ENCODE measurements at places on chromosomes 11 and 22.

DNA sequence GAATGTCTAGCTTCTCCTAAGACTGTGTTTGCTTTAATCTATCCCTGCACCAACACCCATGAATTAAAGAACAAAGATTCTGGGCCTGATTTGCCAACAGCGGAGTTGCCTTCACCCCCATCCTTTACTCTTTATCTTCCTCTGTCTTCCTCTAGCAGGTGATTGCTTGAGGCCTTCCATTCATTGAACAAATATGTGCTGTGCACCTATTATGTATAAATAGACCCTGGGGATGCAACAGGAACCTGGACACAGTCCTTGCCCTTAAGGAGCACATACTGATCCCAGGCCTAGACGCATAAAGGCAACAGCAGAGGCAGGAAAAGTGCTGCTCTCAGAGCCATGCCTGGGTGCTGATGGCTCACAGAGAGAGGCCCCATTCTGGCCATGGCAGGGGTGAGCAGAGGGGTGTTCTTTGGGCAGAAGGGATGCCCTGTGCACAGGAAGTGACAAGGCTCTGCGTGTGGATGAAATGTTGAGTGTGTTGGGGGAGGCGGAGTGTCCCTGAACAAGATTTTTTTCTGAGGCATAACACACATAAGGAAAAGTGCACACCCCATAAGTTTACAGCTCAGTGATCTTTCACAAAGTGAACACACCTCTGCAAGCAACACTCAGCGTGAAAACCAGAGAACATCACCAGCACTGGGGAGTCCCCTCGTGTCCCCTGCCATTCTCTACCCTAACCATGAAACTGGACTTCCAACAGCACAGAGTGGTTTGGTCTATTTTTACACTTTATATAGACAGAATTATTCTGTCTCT, 145.9 kb downstream of the GRIK4 start:
- DNase-seq: no peak

- DNase-seq: no peak
These were observed 15.5 kb upstream of the TSPAN18 start for GRCh38 chr11:44711113-44711786.

GRCh38 chr22:23398701-23399366, 181.3 kb downstream of the IGLL1 start:
- no peak for DNase-seq

GRCh38 chr22:44931077-44931540, 78.7 kb downstream of the PHF21B start:
- no peak for DNase-seq

DNA sequence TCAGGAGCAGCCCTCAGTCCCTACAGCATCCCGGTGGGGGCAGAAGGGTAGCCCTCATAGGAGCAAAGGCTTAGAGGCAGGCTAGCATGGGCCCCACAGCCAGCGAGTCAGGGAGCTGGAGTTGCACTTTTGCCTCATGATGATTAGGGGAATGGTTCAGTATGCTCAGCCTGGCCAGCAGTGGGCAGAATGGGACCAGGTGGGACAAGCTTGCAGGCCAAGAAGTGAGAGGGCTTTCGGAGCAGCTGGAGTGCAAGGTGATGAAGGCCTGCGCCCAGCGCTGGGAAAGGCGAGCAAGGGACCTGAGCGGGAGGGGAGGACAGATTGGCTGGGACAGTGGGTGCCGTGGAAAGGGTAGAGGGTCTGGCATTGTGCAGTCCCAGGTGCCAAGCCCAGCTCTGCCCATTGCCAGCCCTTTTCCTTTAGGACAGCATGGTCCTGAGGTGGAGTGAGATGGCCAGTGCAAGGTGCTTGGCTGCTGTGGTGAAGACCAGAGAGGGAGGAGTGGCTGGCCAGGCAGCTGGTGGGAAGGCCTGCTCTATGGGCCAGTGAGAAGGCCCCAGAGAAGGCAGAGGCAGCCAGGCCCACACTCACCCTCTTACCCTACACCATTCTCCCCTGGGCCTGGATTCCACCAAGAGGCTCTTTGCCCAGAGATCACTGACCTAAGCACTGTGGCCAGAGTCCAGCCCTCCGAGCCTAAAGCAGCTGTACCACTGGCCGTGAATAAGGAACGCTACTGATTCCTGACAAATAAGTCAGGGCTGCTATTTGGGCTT, 47.9 kb upstream of the SUSD2 start:
- no peak for DNase-seq

GRCh38 chr22:50165436-50166123, 5.0 kb upstream of the PANX2 start:
- no peak for DNase-seq

DNA sequence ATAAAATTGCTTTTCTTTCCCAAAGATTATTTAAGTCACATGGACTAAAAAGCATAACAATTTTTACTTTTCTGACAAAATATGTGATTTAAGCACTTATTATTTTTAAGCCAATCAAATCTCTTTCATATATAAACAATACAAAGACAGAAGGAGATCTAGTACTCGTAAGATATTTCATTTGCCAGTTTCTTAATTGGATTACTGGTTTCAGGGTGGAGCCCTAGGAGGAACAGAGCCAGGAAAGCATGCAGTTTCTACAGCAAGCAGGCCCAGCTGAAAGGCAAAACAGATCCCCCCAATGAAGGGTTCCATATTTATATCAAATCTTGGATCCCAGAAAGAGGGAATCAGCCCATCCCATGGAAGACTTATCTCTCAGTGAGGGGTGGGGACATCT, 177.0 kb downstream of the KIF18A start:
- peak; percentile 76 for DNase-seq

DNA sequence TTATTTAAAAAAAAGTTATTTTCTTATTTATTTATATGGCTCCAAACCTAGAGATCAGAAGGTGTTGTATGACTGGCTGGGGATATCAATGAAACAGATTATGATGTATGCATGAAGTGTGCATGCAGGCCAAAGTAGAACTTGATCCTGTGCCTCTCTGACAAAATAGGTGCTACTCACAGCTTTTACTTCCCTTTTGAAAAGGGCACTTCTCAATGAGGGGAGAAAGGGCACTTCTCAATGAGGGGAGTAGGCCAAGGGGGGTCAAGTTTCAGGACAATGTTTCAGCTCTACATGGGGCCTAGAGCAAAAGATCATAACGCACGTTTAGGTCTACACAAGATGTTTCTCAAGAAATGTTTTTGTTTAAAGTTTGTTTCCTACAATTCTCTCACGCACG, 397.5 kb downstream of the ETS1 start:
- no peak for DNase-seq

DNA sequence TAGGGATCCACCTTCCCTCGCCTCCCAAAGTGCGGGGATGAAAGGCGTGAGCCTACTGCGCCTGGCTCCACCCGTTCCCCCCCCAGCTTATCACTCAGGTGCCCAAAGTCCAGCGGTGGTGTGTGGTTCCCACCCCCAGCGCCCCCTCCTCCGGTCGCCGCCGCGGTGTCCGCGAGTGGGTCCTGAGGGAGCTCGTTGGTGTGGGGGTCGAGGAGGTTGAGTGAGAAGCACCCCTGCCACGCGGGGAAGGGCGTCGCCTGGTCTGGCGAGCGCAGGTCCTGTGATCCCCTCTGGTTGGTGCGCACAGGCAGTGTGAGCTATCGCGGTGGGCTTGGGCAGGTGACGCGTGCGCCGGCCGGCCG, 3900.6 kb upstream of the OR11H1 start:
- no peak for DNase-seq

DNA sequence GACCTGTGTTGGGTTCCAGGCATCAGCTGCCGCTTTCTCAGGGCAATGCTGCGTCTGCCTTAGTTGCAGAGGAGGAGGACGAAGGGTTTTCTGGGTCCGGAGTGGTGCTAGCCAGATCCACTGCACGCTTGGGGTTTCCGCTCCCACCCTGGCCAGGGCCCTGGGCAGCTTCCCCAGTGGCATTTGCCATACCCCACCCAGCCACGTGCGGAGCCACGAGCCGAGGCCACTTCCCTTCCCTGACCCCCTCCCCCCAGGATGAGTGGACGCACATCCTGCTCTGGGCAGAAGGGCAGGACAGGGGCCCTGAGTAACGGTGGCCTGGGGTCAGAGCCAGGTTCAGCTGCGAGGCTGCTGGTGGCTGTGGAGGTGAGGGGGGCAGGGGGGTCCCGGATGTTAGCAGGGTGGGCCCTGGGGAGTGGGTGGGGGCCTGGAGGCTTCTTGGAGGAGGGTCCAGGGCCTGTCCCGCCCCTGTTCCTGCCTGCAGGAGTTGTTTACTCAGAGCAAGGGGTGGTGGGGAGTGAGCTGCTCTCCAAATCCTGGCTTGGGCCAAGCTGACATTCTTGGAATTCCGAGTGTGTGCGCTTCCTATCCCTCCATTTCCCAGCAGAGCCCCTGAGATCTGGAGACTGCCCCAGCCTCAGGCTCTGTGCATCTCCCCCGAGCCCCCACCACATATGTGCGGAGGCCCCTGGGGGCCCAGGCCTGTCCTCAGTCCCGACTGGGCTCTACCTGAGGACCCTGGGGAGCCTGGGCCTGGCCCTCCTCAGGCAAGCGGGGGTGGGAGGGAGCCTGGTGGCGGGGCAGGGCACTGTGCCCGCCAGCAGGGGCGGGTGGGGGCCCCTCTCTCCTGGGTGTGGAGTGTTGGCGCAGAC, 1.4 kb downstream of the TSPAN4 start:
- peak; percentile 68 for DNase-seq

GRCh38 chr22:20112623-20113511, 3.0 kb upstream of the RANBP1 start:
- no peak for DNase-seq

- peak; percentile 71 for DNase-seq
These were observed 1491.7 kb upstream of the RAG2 start for GRCh38 chr11:38089726-38090125.

DNA sequence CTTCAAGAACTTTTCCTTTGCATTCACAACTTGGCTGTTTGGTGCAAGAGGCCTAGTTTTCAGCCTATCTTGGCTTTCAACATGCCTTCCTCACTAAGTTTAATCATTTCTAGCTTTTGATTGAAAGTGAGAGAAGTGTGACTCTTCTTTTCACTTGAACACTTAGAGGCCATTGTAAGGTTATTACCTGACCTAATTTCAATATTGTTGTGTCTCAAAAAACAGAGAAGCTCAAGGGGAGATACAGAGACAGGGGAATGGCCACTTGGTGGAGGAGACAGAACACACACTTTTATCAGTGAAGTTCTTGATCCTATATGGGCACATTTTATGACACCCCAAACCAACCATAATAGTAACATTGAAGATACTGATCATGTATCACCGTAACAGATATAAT, 532.3 kb downstream of the DLG2 start:
- no peak for DNase-seq

- no peak for DNase-seq
These were observed 115.7 kb downstream of the ABTB2 start for GRCh38 chr11:34242037-34242625.

GRCh38 chr11:3213659-3214419, 4.8 kb downstream of the MRGPRG start:
- no peak for DNase-seq

DNA sequence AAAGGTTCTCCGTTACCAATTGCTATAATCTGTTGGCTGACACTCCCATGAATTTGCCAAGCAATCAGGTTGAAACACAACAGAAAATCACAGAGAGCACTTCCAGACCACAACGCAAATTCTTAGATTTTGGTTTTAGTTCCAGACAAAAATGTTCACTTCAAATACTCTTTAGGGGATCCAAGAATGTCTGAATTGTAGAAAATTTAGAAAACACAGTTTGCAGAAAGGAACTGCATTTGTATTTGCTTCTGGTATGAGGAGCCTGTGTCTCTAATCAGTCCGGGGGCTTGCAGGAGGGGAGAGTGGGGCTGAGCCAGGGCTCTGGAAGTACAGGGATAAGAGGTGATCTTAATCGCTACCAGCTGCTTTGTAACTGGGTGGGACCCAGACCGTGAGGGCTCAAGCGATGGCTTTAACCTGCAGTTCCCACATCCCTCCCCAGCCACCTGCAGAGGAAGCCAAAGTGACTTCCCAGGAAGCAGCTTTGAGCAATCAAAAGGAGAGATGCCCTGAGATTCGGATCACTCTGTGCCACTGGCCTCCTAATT, 18.7 kb downstream of the SCUBE2 start:
- no peak for DNase-seq

- no peak for DNase-seq
These were observed 34.7 kb upstream of the TOLLIP start for GRCh38 chr11:1344056-1344635.

- DNase-seq: no peak
These were observed 952 bp upstream of the CYP2D6 start for GRCh38 chr22:42131562-42131961.

DNA sequence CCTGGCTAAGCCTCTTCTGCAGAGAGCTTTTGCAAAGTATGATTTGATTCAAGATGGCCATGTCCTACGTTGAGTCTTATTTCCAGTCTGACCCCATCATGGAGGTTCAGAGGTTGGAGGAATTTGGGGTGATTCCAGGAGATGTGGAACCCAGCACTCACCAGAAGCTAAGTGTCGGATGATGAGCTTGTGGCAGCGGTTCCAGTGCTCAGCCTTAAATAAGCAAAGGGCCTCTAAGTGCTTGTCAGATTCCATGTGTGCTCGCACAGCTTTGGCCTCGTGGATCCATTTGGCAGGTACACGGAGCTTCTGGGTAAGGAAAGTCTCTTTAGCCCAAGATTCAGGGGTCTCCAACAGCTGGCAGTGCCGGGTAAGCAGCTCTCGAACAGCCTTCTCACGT, 11.9 kb upstream of the CHRNA10 start:
- DNase-seq: no peak

GRCh38 chr22:44702479-44703198, 635 bp downstream of the PRR5 start:
- DNase-seq: peak; percentile 67
